Fibroblast of skin of right quadriceps (primary cell): ENCODE measurements at places on chromosomes 13 and 19.

GRCh38 chr13:109870696-109871370, 84.5 kb upstream of the IRS2 start:
- peak; percentile 62 for DNase-seq

DNA sequence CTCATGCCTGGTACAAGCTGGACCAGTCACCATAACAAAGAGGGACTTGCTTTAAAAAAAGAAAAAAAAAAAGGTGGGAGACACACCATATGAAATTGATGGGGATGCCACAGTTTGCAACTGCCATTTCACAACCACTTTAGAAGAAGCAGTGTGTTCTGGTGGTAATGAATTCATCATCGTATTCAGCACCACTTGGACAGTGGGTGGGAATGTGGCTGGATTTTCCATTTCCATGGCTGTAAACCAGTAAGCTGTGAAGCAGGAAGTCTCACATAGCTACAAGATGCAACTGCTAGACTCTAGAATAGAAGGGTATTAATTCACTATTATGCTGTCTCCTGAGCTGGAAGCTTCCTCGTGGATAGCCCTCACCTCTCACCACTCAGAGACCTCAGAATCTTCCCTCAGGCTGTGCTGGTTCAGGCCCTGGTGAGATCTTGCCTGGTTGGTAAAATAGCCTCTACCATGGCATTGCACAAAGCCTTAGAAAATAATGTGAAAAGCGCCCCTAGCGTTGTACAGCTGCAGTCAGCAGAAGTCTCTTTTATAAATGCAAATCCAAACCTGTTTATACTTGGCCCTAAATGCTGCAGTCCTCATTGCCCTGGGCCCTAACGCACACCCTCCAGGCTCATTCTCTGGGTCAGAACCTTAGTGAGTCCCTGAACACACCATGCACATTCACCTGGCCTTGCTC, 150.7 kb downstream of the KCTD15 start:
- no peak for DNase-seq

DNA sequence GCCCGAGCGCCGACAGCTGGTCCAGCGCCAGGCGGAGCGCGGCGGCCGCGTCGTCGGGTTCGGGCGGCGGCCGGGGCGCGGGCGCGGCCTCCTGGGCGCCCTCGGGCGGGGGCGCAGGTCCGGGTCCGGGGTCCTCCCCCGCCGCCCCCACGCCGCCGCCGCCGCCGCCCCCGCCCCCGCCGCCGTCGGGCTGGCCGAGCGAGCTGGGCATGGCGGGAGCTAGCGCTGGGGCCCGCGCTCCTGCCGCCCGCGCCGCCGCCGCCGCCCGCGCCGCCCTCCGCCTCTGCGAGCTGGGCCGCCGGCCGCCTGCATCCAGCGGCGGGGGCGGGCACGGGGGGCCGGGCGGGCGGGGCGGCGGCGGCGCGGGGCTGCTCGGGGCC, 287 bp downstream of the MEX3D start:
- no peak for DNase-seq

- no peak for DNase-seq
Measured at GRCh38 chr19:19160461-19161035, 9.5 kb downstream of the MEF2B start.

- DNase-seq, result no peak
Measured at GRCh38 chr13:80201694-80202468, 139.0 kb downstream of the SPRY2 start.

DNA sequence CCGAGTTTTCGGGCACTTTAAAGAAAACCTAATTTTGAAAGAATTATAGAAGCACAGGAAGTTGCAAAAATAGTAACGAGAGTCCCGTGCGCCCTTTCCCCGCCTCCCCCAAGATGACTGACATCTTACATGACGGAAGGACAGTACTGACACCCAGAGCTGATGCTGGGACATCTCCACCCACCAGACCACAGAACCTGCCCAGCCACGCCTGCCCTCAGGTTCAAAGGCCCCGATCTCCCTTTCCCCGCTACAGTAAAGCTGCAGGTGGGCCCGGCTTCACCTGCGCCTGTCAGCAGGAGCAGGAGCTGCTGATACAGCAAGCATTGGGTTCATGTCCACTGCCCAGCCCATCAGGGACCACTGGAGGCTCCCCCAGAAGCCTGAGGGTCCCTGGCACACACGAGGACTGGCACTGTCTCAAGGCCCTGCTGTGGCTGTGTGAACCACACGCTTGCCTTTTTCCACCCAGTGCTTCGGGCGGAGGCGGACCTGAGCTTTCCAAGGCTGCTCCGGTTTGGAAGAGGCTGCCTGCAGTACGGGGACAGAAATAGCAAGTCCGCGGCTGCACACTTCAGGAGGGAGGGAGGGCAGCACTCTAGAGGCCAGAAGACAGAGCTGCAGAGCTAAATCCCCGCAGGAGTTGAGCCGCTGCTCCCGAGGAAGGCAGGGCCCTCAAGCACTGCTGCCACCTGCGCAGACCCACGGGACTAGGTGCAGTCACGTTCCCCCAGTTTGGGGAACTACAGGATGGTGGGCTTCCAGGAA, 8.7 kb downstream of the MAP2K2 start:
- DNase-seq, result no peak
